CD4-positive, CD25-positive, alpha-beta regulatory T cell (primary cell): ENCODE measurements at places on chromosomes 2 and 18. TPM values are rescaled to one million over a fixed set of nuclear protein-coding genes. Genes with fewer than 3 reads are reported as not detected.

GRCh38 chr2:204116159-204116792 is 179.7 kb downstream of the ICOS start:
- peaks cover 14% of the 10 kb centered on the region for H3K4me1 ChIP-seq
- no peak overlapping the region for H3K27ac ChIP-seq
- H3K4me3 ChIP-seq = no peak overlapping the region
- no peak for DNase-seq
- H3K36me3 ChIP-seq = no peaks in the 10 kb centered on the region

Gene ASPRV1
- 1.0 TPM for polyA plus RNA-seq

Gene SGPP2
- polyA plus RNA-seq = 2.9 TPM

Gene NOL4
- not detected for polyA plus RNA-seq

- H3K36me3 ChIP-seq = no peaks in the 10 kb centered on the region
- DNase-seq = no peak
- no peaks in the 10 kb centered on the region for H3K4me1 ChIP-seq
- no peak overlapping the region for H3K4me3 ChIP-seq
- H3K27ac ChIP-seq = no peak overlapping the region
Observed at GRCh38 chr18:78773819-78774218, 205.8 kb upstream of the SALL3 start.

DNA sequence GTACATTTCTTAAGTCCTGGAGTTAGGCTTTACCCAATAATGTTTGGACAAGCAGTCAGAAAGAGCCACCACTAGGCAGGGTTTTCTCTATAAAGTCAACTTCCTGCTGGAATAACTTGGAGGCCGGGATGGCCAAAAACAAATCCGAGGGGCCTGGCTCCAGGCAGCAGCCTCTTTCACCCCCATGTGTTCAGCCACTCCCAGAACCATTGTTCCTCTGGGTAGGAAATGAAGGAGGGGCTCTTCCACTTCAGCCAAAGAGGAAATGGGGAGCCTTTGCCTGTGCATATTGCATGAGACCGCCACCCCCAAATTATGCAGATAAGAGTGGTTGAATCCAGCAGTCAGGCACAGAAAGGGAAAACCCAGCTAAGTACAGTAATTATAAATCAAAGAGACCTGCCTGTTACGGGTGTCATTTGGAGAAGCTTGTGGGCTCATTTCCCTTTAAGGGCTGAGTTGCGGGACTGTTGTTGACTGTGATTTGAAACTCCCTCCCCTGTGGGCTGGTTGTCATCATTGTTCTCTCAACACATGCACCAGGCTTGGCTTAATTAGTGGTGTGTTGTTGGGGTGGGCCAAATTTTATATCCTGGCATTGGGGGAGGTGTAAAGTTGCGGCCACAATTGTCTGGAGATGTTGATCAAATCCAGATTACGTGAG is 212.8 kb upstream of the SOX11 start:
- no peak overlapping the region for H3K27ac ChIP-seq
- H3K4me3 ChIP-seq = no peak overlapping the region
- H3K27me3 ChIP-seq = no peaks in the 10 kb centered on the region
- DNase-seq = no peak
- no peaks in the 10 kb centered on the region for H3K4me1 ChIP-seq
